Left renal pelvis (tissue), 4 donors: ENCODE measurements at places on chromosomes 4 and X. TPM values are rescaled to one million over a fixed set of nuclear protein-coding genes. Genes with fewer than 3 reads are reported as not detected.

DNA sequence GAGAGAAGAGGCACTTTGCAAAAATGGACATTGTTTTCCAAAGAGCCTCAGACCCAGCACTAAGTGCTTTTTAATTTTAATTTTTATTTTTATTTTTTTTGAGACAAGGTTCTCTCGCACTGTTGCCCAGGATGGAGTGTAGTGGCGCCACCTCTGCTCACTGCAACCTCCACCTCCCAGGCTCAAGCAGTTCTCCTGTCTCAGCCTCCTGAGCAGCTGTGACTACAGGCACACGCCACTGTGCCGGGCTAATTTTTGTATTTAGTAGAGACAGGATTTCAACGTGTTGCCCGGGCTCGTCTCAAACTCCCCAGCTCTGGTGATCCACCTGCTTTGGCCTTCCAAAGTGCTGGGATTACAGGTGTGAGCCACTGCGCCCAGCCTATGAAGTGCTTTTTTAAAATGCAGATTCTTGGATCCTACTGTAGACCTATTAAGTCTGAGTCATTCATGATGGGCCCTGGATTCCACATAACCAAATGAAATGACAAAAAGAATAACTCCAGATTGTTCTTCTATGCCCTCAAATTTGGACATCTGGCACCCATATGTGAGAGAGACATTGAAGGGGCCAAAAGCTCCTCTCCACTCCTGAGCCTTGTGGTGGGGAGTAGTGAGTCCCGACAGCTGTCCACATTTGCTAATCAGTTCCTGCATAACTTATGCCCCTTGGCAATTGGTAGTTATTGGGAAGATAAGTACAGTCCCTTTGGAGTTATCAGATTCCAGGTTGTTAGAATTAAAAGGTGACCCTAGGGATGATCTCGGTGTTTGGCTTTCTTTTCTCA is 3.6 kb downstream of the NOCT start:
- no peak for DNase-seq

The SSX2B gene
- not detected for polyA plus RNA-seq

The CC2D2A gene
- 56.5 TPM for polyA plus RNA-seq

The MOB1B gene
- 49.7 TPM for polyA plus RNA-seq

The CXorf49 gene
- not detected for polyA plus RNA-seq

The ADGRG4 gene
- polyA plus RNA-seq = not detected

GRCh38 chr4:124189545-124189944 is 523.0 kb downstream of the ANKRD50 start:
- DNase-seq = no peak

DNA sequence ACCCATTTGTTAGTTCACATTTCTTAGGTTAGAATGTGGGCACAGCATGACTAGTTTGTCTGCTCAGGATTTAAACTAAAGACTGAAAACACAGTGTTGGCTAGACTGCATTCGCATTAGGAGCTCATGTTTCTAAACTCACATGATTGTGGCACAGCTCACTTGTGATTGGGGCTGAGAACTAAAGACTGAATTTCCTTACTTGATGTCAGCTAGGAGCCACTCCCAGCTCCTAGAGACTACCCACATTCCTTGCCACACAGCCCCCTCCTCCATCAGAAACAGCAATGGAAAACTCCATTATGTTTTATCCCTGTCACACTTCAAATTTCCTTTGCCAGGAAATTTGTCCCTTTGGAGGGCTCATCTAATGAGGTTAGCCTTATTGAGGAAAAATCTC is 170.2 kb upstream of the NUDT6 start:
- no peak for DNase-seq

DNA sequence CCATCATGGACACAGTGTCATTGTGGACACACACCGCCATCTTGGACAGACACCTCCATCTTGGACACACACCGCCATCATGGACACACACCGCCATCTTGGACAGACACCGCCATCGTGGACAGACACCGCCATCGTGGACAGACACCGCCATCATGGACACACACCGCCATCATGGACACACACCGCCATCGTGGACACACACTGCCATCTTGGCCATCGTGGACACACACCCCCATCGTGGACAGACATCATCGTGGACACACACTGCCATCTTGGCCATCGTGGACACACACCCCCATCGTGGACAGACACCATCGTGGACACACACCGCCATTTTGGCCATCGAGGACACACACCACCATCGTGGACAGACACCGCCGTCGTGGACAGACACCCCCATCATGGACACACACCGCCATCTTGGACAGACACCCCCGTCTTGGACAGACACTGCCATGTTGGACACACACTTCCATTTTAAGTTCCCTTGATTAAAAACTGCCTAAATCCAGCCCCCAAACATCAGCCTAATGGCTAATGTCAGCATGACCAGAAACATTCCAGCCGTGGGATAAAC is 9.1 kb downstream of the ASMTL start:
- no peak for DNase-seq

The HELT gene
- not detected for polyA plus RNA-seq

The JCHAIN gene
- polyA plus RNA-seq = 0.90 TPM

DNA sequence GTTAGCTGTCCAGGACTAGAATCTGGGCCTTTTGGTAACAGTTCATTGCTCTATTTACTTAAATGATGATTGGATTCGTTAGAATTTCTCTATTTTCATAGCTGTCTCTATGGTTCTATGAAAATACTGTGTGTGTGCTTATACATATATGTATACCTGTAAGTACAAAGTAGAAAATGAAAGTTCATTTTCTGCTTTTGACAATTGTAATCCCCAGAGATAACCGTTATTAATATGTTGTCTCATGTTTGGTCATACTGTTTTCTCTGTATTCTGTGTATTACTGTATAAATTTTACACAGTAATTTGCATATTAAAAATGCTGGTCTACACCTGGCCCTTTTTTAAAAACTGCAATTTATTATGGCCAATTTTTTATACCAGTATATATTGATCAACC is 55.4 kb downstream of the CLCN3 start:
- DNase-seq = no peak

DNA sequence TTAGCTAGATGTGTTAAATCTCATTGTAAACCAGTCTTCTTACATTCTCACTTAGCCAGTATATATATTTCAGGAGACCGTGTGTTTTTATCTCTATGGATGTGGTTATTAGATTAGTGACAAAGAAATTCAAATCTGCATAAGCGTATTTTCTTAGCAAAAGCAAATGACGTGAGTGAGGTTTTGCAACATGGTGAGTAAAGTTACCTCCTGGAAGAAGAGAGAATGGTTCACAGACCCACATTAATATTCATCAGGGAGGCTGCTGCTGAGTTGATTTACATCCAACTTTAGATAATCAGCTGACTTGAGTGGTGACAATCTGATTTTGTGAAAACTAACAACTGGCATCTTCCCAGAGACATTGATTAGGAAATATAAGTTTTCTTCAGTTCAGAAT is 589.9 kb upstream of the GALNT7 start:
- DNase-seq = no peak

DNA sequence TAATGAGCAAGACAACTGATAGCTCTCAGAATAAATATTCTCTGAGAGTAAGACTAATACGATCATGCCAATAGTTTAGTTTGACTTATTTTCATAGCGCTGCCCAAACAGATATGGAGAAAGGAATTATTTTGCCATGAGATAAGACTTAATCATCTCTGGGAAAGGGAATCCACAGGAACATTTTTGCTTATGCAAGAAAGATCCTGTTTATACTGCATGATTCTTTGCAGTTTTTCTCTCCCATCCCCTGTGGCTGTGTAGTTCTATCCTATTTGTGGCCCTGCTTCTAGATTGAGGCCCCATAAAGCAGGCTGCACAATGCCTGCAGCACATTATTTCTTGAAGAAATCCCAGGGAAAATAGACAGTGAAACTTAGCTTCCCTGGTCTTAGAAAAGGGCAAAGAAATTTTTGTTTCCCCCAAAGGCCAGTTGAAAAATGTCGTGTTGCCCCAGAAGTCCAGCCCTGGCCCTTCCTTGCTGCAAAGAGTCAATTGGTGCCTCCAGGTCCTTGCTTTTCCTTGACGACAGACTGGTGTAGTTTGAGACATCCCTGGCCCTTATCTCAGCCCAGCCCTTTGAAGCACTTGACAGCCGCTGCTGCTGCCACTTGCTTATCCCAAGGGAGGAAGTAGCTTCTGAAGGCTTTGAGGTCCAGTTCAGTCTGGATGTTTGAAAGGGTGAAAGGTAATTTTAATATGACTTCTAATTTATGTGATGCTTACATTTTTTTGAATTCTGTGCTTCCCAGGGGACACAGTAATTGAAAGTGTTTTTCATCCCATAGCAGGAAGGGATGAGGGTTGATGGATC is 45.0 kb upstream of the SH3RF1 start:
- DNase-seq = no peak

- no peak for DNase-seq
Observed at GRCh38 chr4:13982010-13982409, 354.5 kb upstream of the BOD1L1 start.

The HSFX1 gene
- polyA plus RNA-seq = 1.6 TPM

The TLR10 gene
- polyA plus RNA-seq = 0.98 TPM

The KLHL4 gene
- polyA plus RNA-seq = 30.3 TPM

DNA sequence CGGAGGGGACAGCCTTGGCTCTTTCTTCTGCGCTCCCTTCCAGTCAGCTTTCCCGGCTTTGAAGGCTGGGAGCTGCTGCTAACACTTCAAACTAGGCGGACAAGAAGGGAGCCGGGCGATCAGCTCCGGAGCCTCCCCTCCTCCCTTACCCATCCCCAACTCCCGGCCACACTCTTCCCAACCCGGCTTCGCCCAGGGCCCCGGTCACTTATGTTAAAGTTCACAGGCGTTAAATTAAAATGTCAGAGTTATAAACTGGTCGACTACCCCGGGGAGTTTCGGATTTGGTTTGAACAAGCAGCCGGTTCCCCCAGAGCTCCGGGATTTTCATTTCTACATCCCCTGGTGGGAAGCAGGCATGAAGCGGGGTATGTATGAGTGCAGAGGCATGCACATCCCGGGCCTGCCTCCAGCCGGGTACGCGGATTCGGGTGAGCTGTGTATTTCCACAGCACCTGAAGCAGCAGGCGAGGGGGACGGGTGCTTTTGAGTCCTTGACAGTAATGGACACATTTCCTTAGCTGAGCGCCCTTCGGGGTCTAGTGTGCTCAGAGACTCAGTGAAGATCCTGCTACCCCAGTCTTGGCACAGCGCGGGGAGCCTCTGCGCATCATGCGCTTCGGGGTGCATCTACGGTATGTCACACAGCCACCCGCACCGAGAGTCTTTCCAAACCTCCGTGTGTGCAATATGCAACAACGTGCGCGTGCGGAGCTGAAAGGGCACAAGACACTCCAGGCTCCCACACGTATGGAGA is 880 bp downstream of the UNC5C start:
- no peak for DNase-seq

DNA sequence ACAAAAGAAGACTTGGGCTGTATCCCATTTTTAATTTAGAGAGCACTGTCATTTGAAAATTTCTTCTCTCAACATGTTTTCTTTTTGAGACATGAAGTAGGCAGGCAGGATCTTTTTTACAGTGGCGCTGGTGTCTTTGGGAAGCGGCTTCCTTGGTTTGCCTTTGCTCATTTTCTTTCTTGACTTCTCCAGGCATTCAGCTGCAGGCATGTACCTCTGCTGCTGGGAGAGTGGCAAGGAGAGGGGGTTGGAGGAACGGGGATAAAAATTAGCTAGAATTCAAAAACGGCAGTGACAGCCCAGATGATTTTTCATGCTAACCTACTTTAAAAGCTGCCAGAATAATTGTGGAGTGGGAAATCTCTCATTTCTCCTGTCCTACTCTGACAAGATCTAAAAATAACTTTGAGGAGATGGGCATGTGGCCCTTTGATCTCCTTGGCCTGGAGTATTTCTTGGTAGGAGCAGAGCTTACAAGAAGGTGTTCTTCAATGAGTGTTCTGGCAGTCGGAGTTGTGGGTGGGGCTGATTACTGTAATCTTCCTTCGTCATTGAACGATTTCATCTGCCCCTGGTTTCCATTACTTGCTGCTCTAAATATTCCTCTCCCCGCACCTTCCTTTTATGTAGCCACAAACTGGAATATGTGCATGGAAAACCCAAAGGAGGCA is 54.8 kb downstream of the TBL1X start:
- no peak for DNase-seq

GRCh38 chrX:15242899-15243555 is 26.9 kb downstream of the ASB9 start:
- DNase-seq = peak; percentile 4

GRCh38 chr4:175542786-175543185 is 269.3 kb downstream of the GPM6A start:
- DNase-seq = no peak

DNA sequence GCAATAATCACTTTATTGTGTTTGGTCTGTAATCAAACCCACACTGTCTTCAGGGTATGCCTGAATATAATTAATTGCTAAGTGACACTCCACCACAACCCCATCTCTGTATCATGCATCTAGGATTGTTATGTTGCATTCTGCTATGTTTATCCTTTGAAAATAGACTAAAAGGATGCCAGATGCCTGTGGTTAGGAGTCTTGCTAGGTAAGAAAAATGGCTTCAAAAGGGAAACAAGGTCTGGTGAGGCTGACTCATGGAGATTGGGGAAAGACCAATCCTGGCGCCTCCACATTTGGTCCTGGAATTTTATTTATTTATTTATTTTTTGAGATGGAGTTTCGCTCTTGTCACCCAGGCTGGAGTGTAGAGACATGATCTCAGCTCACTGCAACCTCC is 360.5 kb upstream of the SLC7A11 start:
- no peak for DNase-seq

DNA sequence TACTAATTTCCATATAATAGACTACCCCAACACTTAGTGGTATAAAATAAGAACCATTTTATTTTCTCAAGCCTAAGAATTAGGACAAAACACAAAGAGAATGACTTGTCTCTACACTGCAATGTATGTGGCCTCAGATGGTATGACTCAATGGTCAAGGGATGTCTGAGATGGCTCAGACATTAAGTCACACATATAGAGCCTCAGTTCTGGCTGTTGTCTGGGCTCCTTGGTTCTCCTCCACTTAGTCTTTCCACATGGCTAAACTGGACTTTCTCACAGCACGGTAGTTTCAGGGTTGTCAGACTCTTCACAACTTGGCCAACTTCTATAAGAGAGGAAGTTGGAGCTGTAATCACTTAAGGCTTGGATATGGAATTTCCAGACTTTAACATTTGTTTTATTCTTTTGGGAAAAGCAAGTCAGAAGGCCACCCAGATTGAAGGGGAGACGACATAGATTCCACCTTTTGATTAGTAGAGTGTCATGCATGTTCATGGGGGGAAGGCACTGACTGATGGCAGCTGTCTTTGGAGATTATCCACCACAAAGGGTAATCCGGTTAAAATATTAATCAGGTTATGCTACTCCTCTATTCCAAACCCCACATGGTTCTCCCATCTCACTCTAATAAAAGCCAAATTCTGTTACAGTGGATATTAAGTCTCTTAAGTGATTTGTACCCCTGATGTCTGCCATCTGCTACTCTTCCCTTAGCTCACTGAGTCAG is 9.4 kb downstream of the IL15 start:
- DNase-seq = no peak

GRCh38 chr4:65696436-65696835 is 26.1 kb upstream of the EPHA5 start:
- DNase-seq = no peak
